NCI-H2171 treated with DMSO at 0.1 percent for 48 hours (cell line): ENCODE measurements at places on chromosomes 5 and 9.

DNA sequence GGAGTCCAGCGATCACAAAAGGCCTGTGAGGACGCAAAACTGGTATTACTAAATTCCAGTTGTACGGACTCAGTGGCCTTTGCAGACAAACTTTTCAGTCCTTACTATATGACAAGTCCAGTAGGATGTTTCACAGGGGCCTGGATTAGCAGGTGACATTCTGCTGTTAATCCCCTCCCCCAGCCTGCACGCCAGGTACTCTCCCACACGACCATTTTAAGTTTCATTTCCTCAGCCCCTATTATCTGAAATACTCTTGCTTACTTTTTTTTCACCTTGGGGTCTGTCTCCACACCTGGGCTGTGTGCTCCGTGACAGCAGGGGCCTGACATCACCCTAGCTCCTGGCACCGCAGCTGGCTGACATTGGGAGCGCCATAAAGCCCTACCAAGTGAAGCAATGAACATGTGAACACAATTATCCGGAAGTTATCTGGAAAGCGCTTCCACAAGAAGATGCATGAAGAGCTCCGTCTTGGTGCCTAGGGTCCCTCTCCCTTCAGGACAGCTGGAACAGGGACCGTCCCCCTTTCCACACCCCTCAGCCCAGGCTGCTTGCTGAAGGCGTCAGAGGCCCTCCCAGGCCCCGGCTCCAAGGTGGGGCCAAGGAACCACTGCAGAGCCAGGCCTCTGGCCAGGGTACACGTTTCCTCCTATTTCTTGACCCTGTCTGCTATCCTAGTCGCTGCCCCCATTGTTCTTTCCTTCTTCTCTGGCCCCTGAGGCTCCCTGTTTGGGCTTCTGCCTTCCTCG lies 39.7 kb upstream of the ZNF622 start:
- no peak for DNase-seq

- DNase-seq = no peak
Measured at GRCh38 chr9:35690614-35691333, 1.0 kb upstream of the TPM2 start.

GRCh38 chr9:33781736-33782135 lies 13.6 kb upstream of the PRSS3 start:
- no peak for DNase-seq

DNA sequence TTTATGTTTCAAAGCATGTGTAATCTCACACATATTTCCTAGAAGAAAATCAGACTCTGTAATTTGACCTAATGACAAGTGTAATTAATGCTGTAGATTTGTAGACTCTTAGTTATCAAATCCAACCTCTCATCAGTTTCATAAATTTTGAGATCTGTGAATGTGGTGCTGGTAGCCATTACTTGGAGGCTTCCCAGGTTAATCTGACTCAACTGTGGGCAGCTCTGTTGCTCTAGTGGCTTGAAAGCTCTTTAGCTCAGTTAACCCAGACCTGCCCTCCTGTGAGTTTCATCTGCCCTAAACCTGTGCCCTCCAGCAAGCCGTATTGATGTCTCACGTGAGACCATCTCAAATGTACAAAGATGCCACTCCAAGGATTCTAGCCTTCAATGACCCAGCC lies 323.4 kb downstream of the FBXL7 start:
- no peak for DNase-seq

DNA sequence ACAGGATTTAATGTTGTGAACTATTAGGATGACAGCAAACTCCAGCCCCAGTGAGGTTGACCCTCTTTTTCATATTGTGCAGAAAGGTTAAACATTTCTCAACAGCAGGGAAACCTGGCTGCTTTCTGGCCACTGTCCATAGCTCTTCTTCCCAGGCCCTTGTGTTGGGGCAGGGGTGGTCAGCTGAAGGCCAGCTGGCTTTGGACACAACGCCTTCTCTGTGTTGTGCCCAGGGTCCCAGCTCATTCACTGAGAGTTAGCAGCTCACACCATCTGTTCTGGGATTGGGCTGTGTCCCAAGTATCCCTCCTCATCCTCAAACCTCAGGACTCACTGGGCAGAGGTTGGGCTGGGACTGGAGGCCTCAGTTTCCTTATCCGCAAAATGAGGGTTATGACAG lies 1.3 kb downstream of the FGD3 start:
- no peak for DNase-seq

DNA sequence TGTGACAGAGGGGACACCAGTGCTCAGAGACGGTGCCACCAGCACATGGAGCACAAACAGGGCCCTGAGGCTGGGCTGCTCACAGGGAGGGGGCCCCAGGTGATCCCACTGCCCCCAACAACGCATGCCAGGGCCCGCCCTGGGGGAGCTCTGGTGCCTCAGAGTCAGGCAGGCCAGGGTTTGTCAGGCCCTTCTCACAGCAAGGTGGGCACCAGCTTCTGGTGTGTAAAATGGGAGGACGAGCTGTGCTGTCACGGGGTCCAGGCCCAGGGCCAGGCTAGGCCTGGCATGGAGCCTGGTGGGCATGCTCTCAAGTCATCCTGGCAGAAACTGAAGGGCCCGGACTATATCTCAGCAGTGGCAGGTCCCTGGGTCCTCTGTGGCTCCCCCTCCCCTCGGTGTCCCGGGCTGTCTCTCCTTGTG lies 34.5 kb downstream of the PRRT1B start:
- no peak for DNase-seq

GRCh38 chr5:137090721-137091120 lies 408.4 kb downstream of the SPOCK1 start:
- DNase-seq = peak; percentile 68

GRCh38 chr9:93376411-93376810 lies 75.1 kb upstream of the FAM120A start:
- DNase-seq = no peak

DNA sequence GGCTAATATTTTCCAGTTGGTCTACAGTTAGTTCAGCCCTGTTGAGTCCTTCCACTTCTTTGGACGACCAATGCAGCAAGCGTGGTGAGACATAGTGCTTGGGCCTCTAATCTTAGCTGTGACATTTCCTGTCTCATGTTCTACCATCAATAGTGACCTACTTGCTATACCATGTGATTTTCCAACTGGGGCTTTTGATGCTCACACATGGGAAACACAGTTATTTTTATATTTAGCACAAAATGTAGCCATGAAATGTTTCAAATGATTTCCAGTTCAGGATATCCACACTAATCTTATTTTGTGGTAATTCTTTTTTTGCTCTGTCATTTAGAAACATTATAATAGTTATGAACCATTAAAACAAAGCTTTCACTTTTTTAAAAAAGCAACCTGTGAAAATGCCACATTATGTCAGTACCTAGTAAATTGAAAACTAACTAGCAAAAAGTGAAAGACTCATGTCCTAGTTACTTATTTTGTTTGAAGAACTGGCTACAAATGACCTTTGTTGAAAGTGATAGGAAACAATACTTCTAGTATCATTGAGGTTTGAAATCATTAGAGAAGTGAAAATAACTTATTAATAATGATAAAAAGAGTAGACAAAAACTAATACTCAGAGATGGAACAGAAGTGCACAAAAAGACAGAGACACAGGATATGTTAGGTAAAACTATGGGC lies 18.3 kb downstream of the MARCHF3 start:
- DNase-seq = no peak

DNA sequence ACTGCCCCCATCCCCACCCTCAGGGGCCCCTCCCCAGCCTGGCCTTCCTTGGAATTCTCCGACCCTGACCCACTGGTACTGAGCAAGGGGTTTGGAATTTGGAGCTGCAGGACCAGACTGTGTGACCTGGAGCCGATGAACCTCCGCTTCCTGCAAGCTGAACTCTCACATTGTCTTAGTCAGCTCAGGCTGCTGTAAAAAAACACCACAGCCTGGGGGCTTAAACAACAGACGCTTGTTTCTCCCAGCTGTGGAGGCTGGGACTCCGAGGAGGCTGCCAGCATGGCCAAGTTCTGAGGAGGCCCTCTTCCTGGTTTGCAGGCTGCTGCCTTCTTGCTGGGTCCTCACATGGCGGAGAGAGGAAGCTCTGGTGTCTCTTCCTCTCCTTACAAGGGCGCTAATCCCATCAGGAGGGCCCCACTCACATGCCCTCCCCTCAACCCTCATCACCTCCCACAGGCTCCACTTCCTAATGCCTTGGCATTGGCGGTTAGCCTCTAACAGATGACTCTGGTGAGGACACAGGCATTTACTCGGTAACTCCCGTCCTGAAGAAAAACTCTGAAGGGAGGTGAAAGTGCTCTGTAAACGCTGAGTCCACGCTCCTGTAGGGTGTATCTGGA lies 42.4 kb downstream of the C5orf15 start:
- no peak for DNase-seq

DNA sequence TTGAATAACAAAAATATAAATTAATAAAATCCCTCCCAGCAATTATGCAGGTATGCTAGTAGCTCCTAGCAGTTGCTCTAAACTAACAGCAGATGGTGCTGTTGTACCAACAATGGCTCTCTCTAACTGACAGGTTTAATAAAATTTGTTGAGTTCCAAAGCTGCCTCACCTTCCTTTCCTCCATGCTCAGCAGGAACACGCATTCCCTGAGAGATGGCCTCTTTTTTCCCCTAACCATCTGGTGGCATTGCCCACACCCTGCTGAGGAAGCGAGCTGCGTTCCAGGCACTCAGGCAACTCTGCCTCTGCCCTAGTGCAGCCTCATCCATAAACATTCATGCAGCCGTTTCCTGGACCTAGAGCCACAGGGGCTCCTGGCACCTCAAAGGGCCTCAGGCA lies 106.2 kb downstream of the KLHL3 start:
- peak; percentile 60 for DNase-seq

DNA sequence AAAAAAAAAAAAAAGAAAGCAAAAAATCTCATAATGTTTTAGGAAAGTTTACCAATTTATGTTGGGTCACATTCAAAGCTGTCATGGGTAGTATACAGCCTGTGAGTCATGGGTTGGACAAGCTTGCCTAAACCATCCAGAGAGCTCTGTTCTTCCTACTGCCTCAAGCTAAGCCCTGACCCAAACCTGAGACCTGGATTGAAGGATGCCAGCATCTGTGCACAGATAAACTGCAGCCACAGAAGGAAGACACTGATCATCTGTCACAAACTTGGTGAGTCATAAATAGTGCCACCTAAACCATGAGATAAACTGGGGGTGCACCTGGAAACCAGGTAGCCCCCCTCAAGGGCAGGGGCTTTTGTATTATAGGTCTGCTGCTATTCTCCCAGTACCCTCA lies 31.0 kb downstream of the CSF2 start:
- no peak for DNase-seq

DNA sequence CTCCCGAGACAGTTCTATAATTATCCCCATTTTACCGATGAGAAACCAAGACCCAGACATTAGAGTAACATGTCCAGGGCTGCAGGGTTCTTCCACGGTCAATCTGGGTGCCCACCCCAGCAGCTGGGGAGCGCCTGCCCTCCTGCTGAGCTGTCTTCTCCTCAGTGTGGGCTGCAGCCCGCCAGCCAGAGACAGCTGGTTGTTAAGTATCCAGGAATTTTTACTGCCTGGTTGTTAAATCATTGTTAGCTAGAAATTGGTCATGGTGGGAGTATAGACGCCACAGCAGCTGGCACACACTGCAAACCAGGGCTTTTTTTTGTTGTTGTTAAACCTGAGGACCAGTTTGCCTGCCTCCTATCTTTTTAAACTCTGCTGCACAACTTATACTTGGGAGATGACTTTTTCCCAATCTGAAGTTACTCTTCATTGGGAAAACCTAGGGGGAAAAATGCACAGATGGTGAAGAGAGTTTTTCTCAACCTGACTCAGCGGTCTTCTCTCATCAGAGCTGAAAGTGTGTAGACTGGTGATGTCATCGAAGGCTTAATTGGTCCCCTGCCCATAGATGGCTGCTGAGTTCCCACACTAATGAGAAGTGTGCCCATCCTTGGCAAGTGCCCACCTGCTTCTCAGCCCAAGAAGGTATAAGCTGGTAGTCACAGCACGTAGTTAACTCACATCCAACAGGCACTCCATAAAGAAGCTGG lies 208.6 kb downstream of the DRD1 start:
- peak; percentile 58 for DNase-seq

GRCh38 chr9:121881920-121882500 lies 211.1 kb downstream of the TTLL11 start:
- DNase-seq = no peak

DNA sequence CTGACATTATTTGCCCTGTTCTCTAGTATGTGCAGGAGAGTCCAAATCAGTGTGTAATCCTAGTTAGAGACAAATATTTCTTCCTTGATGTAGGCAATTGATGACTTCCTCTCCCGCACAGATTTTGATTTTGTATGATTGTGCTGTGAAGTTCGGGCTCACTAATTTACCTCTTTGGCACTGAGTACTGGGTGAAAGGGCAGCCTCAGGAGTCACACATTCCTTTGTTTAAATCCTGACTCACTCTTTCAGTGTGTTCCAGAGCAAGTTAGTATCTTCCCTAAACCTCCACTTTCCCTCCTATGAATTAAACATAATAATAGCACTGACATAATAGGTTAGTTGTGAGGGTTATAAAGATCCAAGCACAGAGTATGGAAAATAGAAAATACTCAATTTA lies 269.7 kb downstream of the ISL1 start:
- no peak for DNase-seq

GRCh38 chr5:161333194-161333880 lies 213.2 kb downstream of the GABRB2 start:
- no peak for DNase-seq

GRCh38 chr9:97640325-97640724 lies 6.7 kb downstream of the NCBP1 start:
- no peak for DNase-seq

GRCh38 chr5:124402144-124402581 lies 344.3 kb downstream of the ZNF608 start:
- DNase-seq = no peak

DNA sequence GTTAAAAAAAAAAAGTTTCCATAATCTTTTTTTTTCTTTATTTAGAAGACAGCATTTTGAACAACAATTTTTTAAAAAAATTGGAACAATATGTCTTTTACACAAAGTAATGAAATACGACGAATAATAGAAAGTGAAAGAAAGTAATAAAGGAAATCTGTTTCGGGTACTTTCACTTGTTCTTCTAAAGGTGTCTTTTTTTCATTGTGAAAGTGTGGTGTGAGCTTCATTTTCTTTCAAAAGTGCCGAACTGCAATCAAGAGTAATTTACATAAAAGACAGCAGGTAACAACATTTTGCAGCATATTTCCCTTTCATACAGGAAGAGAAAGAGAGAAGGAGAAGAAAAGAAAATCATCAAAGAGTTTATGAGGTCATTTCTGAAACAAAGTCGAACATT lies 159.7 kb upstream of the CDH12 start:
- peak; percentile 21 for DNase-seq

- DNase-seq = no peak
Measured at GRCh38 chr9:130537346-130538050, 41.9 kb upstream of the FUBP3 start.

- DNase-seq = no peak
Measured at GRCh38 chr5:132733499-132734148, 3.7 kb downstream of the KIF3A start.

- DNase-seq = no peak
Measured at GRCh38 chr9:526904-527591, 312.4 kb downstream of the DOCK8 start.
